Activated T-cell treated with anti-CD3 and anti-CD28 coated beads, Interleukin-2, amount 50 U/mL, for 24 hours (primary cell): ENCODE measurements at places on chromosomes 7 and 10.

DNA sequence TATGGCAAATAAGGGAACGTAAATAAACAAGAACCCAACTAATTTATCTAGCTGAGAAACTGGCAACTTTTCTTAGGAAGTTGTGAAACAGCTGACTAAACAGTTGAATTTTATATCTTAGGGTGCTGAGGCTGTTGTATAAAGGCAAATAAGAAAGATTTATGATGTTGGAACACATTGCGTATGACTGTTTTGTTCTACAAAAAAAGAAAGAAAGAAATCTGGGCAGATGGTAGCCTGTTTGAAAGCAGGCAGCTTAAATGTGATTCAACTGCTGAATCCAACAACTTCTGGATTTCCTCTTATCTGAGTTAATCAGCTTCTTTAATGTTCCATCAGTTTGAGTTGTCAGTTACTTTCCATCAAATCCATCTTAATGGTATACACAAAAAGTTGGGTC, 214.5 kb downstream of the SNX13 start:
- no peaks in the 10 kb centered on the region for H3K27me3 ChIP-seq
- H3K4me3 ChIP-seq: no peak overlapping the region
- H3K36me3 ChIP-seq: no peaks in the 10 kb centered on the region
- no peaks in the 10 kb centered on the region for H3K4me1 ChIP-seq
- H3K27ac ChIP-seq: no peak overlapping the region

- H3K36me3 ChIP-seq: peaks cover 2% of the 10 kb centered on the region
- H3K27me3 ChIP-seq: peaks cover 47% of the 10 kb centered on the region
- peak overlapping the region; percentile 80 for H3K27ac ChIP-seq
- DNase-seq: peak; percentile 77
Measured at GRCh38 chr10:79904671-79905321, 44.1 kb downstream of the SFTPD start.

GRCh38 chr10:95650232-95650631, 6.3 kb downstream of the ALDH18A1 start:
- no peaks in the 10 kb centered on the region for H3K27me3 ChIP-seq
- DNase-seq: no peak

DNA sequence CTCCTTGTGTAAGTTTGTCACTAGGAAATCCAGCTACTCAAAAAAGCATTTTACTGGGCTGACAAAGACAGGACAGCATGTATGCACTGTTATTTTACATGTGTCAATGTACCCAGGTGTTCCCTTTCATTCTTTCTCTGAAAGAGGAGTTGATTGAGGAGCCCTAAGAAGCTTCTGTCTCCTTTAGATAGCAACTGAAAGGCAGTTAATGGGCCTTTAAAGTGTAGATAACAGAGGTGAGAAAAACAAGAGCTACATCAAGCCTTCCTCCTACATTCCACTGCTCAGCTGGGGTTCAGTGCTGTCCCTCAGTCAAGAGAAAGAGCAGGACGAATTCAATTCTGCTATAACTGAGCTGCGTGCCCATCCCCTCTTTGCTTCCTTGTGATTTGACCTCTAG, 12.8 kb upstream of the WIPF3 start:
- no peak overlapping the region for H3K27ac ChIP-seq
- DNase-seq: no peak
- H3K4me1 ChIP-seq: no peaks in the 10 kb centered on the region
- H3K27me3 ChIP-seq: peaks cover 6% of the 10 kb centered on the region

GRCh38 chr10:25902002-25902401, 32.0 kb upstream of the MYO3A start:
- H3K27ac ChIP-seq: no peak overlapping the region
- H3K27me3 ChIP-seq: no peaks in the 10 kb centered on the region
- H3K36me3 ChIP-seq: no peaks in the 10 kb centered on the region
- H3K4me1 ChIP-seq: no peaks in the 10 kb centered on the region
- no peak for DNase-seq

DNA sequence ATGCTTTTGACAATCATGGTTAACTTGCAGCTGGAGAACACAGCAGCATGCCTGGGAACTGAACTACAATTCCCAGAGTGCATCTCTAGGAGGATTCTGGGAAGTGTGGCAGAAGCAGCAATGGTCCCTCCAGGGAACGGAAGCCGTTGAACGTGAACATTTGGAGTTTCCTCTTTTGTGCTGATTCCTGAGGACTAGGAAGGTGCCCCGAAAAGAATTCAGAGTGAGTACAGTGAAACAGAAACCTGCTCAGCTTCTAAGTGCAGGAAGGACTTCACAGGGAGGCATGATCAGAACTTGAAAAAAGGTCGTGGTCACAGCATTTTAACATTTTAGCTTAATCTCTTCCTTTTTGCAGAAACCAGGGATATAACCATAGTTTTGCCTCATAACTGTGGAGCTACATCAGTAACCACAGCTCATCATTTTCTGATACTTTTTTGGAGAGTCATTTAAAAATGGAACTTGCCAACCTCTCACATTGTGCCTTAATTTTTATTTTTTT, at the start of gene NUDT13:
TSS of gene NUDT13 (plus strand) at position 111 of the 505 bp plus-strand sequence. CDS start 3,911 bp downstream, outside the sequence.
- peak within 1 kb of the TSS; percentile 78 for H3K4me3 ChIP-seq
- H3K27me3 ChIP-seq: no peaks in the 10 kb centered on the region
- DNase-seq: peak; percentile 42
- peak within 1 kb of the TSS; percentile 91 for H3K27ac ChIP-seq

GRCh38 chr10:26323219-26323618, 106.6 kb downstream of the GAD2 start:
- DNase-seq: no peak
- H3K36me3 ChIP-seq: no peaks in the 10 kb centered on the region
- no peaks in the 10 kb centered on the region for H3K4me1 ChIP-seq
- no peak overlapping the region for H3K4me3 ChIP-seq
- peaks cover 2% of the 10 kb centered on the region for H3K27me3 ChIP-seq

GRCh38 chr10:63976538-63976937, 455.3 kb downstream of the REEP3 start:
- H3K4me1 ChIP-seq: no peaks in the 10 kb centered on the region
- H3K4me3 ChIP-seq: no peak overlapping the region
- no peaks in the 10 kb centered on the region for H3K27me3 ChIP-seq
- H3K27ac ChIP-seq: no peak overlapping the region

DNA sequence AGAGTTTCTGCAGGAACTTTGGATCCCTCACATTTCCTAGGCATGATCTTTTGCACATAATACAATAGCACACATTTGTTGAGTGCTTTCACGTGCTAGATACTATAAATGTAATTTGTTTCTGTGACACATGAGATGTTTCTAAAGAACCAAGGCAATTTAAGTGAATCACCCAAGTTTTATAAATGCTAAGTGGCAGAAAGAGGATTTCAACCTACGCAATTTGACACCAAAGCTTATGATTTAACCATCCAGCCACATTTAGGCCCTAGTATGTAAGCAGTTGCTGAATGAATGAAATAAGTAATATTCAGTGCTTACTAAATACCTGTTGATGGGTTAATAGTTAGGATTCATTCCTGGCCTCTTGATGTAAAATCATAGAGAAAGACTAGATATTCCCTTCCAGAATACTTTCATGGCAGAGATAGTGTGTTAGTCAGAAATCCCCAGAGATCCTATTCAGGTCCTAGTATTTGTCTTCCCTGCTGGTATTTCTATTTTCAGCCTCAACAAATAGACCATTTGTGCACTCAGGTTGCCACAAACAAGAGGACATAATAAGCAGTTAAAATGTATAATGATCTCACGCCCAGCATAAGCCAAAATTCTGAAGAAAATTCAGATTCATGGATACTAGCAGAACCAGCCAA, 572.6 kb downstream of the IPMK start:
- no peak for DNase-seq
- H3K27ac ChIP-seq: no peak overlapping the region
- H3K36me3 ChIP-seq: no peaks in the 10 kb centered on the region
- H3K27me3 ChIP-seq: no peaks in the 10 kb centered on the region

- H3K4me1 ChIP-seq: peaks cover 4% of the 10 kb centered on the region
- H3K27ac ChIP-seq: no peak overlapping the region
- peaks cover 6% of the 10 kb centered on the region for H3K27me3 ChIP-seq
- H3K4me3 ChIP-seq: no peak overlapping the region
- H3K36me3 ChIP-seq: no peaks in the 10 kb centered on the region
- DNase-seq: no peak
Measured at GRCh38 chr7:43489257-43489656, 93.7 kb upstream of the STK17A start.

DNA sequence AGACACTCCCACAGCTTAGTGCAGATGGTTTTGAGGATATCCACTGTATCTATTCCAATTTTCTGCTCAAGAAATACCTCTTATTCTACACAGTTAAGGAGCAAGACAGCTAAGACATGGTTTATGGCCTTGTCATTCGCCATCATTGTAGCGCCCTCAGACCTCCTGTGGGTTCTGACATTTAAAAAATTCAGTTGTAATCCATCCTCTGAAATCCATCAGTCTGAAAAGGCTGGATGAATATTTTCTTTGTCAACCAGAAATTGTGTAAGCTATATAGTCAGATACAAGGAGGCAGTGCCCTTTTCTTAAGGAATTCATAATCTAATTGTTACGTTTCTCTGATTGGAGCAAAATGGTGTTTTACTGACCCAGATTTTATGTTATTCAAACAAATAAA, 353.6 kb downstream of the GALNT17 start:
- no peak for DNase-seq
- H3K27ac ChIP-seq: no peak overlapping the region
- no peak overlapping the region for H3K4me3 ChIP-seq
- H3K4me1 ChIP-seq: no peaks in the 10 kb centered on the region
- H3K27me3 ChIP-seq: no peaks in the 10 kb centered on the region

- no peaks in the 10 kb centered on the region for H3K27me3 ChIP-seq
- no peak overlapping the region for H3K27ac ChIP-seq
- DNase-seq: no peak
- H3K36me3 ChIP-seq: no peaks in the 10 kb centered on the region
- H3K4me1 ChIP-seq: no peaks in the 10 kb centered on the region
- no peak overlapping the region for H3K4me3 ChIP-seq
Measured at GRCh38 chr7:90980545-90980944, 283.7 kb upstream of the FZD1 start.

- no peaks in the 10 kb centered on the region for H3K27me3 ChIP-seq
- no peak overlapping the region for H3K27ac ChIP-seq
- no peak for DNase-seq
- H3K36me3 ChIP-seq: no peaks in the 10 kb centered on the region
Measured at GRCh38 chr10:78851647-78852046, 217.1 kb upstream of the ZMIZ1 start.

- no peaks in the 10 kb centered on the region for H3K4me1 ChIP-seq
- no peak overlapping the region for H3K4me3 ChIP-seq
- no peaks in the 10 kb centered on the region for H3K36me3 ChIP-seq
- H3K27me3 ChIP-seq: no peaks in the 10 kb centered on the region
Measured at GRCh38 chr10:59456199-59456598, 93.8 kb upstream of the FAM13C start.

- no peak overlapping the region for H3K4me3 ChIP-seq
- no peaks in the 10 kb centered on the region for H3K27me3 ChIP-seq
- peaks cover 82% of the 10 kb centered on the region for H3K4me1 ChIP-seq
- DNase-seq: no peak
- H3K27ac ChIP-seq: peak overlapping the region; percentile 14
Measured at GRCh38 chr10:112379635-112380296, 5.8 kb downstream of the ACSL5 start.

DNA sequence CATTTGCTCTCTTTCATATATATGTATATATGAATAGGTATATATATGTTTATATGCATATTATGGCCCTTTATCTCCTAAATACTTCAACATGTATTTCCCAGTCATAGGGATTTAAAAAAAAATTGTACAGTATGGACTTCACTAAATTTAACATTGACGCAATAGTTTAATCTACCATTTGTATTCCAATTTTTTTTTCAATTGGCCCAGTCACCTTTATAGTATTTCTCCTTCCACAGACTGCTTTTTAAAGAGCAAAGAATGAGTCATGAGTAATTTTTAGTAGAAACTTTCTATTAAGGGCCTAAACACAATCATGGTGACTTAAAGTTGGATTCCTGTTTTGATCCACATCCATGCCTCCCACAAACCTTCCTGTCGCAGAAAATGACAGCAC, 20.5 kb downstream of the CCSER2 start:
- peaks cover 57% of the 10 kb centered on the region for H3K4me1 ChIP-seq
- H3K27me3 ChIP-seq: no peaks in the 10 kb centered on the region
- peak overlapping the region; percentile 54 for H3K27ac ChIP-seq
- H3K4me3 ChIP-seq: no peak overlapping the region
- DNase-seq: no peak

DNA sequence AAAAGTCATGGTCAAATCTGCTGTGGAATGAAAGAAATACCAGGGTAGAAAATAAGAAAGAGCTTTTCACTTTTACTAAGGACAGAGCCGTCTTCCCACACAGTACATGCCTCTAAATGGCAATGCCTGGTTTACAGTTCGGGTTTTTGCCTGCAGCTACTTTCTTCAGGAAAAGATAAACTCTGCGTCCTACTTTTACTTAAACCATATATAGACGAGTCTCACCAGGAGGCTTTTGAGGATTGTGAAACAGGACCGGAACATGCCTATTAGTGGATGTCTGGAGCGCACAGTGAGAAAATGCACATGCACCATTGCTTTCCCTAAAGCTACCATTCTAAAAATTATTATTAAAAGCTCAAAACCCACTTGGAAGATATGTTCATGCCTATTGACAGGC, 70.5 kb downstream of the KLF6 start:
- DNase-seq: no peak
- no peaks in the 10 kb centered on the region for H3K36me3 ChIP-seq
- H3K4me1 ChIP-seq: peaks cover 4% of the 10 kb centered on the region
- H3K27me3 ChIP-seq: peaks cover 4% of the 10 kb centered on the region
- no peak overlapping the region for H3K4me3 ChIP-seq
- H3K27ac ChIP-seq: no peak overlapping the region

DNA sequence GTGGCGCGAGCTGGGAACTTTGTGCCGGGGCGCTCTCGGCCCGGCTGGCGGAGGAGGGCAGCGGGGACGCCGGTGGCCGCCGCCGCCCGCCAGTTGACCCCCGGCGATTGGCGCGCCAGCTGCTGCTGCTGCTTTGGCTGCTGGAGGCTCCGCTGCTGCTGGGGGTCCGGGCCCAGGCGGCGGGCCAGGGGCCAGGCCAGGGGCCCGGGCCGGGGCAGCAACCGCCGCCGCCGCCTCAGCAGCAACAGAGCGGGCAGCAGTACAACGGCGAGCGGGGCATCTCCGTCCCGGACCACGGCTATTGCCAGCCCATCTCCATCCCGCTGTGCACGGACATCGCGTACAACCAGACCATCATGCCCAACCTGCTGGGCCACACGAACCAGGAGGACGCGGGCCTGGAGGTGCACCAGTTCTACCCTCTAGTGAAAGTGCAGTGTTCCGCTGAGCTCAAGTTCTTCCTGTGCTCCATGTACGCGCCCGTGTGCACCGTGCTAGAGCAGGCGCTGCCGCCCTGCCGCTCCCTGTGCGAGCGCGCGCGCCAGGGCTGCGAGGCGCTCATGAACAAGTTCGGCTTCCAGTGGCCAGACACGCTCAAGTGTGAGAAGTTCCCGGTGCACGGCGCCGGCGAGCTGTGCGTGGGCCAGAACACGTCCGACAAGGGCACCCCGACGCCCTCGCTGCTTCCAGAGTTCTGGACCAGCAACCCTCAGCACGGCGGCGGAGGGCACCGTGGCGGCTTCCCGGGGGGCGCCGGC, 870 bp downstream of the FZD1 start:
- H3K27ac ChIP-seq: no peak overlapping the region
- H3K4me1 ChIP-seq: peaks cover 16% of the 10 kb centered on the region
- no peaks in the 10 kb centered on the region for H3K36me3 ChIP-seq
- no peak for DNase-seq
- peak overlapping the region; percentile 75 for H3K4me3 ChIP-seq

- no peak overlapping the region for H3K27ac ChIP-seq
- DNase-seq: no peak
- H3K4me1 ChIP-seq: no peaks in the 10 kb centered on the region
Measured at GRCh38 chr10:53153831-53154230, 381.2 kb upstream of the MBL2 start.
